ENCODE measurements at places on chromosomes 4 and X. TPM values are rescaled to one million over a fixed set of nuclear protein-coding genes. Genes with fewer than 3 reads are reported as not detected.

The TNIP3 gene
- not detected for total RNA-seq

DNA sequence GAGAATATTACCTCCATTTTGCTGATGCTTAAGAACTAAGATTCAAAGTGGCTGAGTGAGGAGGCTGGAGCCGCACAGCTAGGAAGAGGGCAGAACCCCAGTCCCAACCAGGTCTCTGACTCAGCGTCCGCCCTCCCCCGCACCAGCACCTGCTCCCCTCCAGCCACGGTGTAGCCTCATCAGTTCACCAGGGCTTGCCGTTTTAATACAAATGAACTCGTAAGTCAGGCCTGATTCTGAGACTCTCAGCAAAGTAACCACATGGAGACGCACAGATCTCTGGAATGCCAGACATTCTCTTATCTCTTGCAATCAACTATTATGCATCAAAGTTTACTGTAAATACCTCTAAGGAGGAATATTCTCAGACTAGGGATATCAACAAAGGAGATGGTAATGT lies 52.4 kb downstream of the ENPP6 start:
- DNase-seq = no peak

DNA sequence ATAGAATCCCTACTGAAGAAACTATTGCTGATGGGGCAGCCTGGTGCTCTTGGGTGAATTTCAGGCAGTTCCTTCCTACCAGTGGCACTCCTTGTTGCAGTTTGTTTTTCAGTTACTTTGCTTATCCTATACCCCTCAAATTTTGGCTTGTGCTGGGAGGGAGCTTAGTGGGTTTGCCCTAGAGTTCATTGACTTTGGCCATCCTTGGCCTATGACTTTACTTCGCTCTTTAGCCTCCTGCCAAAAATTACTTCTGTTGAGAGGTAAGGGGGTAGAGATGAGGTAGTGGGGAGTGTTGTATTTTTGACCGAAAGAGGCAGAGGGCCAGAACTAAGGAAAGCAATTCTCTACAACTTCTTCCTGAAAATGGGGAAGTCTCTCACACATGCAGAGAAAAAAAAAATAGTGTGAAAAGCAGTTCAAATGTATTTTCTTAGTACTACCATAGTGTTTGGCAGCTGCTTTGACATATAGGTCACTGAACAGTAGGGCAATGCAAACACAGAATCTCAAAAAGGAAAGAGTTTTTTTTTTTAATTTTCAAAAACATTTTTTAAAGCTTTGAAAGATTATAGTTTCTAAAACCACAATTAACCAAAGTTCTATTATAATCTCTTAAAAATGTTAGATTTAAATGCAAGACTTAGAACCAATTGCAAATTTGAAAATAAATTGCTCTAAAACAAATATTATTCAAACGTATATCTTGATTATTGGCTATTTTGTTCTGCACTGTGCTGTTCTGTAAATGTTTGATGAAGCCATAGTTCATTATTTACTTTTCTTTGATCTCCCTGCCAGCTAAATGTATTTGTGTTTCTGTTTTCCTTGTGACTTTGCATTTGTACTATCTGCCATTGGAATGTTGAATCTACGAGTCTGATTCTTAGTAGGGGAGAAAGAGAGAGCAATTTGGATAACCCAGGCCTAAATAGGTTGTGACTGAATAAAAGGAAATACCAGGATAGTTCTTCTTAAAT lies 73.6 kb downstream of the DCK start:
- DNase-seq = no peak

- DNase-seq = peak; percentile 28
These were observed 28.0 kb upstream of the NSUN7 start for GRCh38 chr4:40721730-40722171.

The SMAD1 gene
- 19.3 TPM for total RNA-seq

- no peak for DNase-seq
These were observed 663.2 kb upstream of the HTR2C start for GRCh38 chrX:113920661-113921060.

Data from Calu3 (cell line).